ENCODE measurements at places on chromosomes 11 and 22.

GRCh38 chr11:35144136-35144741, 5.3 kb downstream of the CD44 start:
- DNase-seq, result peak; percentile 82

GRCh38 chr11:83285151-83285770, 906 bp downstream of the CCDC90B start:
- DNase-seq, result no peak

- no peak for DNase-seq
Observed at GRCh38 chr11:14193644-14194043, 165.3 kb downstream of the RRAS2 start.

DNA sequence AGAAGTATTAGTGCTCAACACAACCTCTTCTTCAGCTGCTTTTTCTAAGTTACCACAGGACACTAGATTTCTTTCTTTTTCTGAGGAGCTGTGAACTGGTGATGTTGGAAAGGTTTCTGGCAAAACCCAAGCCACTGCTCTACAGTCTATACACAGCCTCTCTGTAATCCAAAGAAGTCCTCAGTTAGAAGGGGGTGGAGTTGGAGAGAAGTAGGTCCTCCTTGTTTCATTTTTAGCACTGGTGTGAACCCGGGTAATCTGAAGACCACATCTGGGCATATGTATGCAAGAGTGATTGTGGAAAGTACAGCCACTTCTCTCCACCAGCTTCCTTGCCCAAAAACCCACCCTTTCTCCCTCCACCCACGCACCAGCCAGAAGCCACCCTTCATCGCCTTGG, 1168.1 kb downstream of the LRRC4C start:
- no peak for DNase-seq

- peak; percentile 79 for DNase-seq
Observed at GRCh38 chr11:450809-451451, 851 bp downstream of the PTDSS2 start.

DNA sequence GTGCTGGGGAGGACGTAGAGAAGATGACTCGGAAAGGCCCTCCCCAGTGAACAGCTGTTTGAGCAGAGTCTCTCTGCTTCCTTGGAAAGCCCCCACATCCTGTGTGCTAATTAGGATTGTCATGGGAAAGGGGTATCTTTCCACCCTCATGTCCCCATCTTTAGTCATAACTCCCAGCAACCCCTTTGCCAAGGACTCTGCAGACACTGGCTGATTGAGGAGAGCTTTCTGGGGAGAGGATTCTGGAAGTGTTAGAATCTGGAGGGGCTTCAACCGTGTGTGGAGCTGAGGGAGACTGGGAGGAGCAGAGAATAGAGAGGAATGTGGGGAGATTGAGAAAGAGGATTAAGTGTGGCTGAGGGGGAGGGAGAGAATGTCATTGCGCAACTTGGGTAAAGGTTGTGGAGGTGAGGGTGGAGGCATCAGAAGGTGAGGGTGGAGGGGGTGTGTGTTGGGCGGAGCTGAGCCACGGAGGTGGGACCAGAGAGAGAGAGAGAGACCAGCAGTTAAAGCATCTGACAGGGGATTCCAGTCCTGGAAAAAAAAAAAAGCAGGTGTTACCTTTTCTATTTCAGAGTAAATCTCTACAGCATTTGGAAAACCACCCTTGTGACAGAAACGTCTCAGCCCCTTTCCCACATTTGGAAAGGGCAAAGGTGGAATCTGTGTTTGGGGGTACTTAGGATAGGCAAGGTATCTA, 2.2 kb downstream of the DTX4 start:
- peak; percentile 16 for DNase-seq

DNA sequence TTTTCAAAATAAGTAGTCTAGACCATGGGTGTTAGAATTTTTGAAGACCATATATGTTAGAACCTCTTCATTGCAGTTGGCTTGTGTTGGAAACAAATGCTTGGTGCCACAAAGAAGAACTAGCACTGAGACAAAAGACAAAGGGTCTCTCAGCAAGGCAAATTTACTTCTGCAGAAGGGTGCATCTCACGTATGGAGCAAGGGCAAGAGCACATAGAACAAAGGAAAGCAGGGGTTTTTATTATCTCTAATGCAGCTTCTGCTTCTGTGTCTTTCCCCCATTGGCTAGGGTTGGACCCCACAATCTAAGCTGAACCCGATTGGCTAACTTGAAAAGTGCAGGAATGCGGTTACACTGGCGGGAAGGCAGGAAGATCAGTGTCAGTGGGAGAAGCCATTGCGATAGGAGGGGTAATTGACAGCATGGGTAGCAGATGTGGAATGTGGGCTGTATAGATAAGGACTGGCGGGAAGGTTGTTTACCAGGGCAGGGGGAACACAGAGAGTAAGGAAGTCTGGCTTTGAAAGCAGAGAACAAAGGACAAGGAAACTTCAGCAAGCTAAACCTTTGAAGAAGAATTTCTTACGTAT, 9.2 kb upstream of the RBMXL2 start:
- DNase-seq, result no peak

GRCh38 chr11:69239641-69240040, 54.3 kb upstream of the MYEOV start:
- no peak for DNase-seq

- DNase-seq, result no peak
Observed at GRCh38 chr11:36425561-36426081, 84.5 kb downstream of the TRAF6 start.

GRCh38 chr11:11909727-11910126, 68.0 kb downstream of the USP47 start:
- DNase-seq, result peak; percentile 64

- DNase-seq, result no peak
Observed at GRCh38 chr11:74826901-74827300, 78.3 kb downstream of the RNF169 start.

DNA sequence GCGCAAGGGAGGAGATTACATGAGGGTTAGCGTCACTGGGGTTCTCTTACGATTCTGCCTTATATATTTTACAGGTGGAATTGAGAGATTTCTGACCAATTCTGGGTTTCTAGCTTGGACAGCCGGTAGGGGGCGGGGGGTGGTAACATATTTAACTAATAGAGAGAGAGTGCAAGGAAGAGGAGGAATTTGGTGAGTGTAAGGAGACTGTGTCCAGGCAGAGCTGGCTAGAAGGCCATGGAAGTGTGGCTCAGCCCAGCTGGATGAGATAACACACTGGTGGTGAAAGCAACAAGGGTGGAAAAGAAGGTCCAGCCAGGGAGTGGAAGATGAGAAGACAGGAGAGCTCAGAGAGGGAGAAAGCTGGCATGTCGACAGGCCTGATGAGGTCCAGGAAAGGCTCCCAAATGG, 56.5 kb downstream of the ST3GAL4 start:
- DNase-seq, result peak; percentile 39

GRCh38 chr11:49316180-49316579, 107.8 kb upstream of the FOLH1 start:
- DNase-seq, result no peak

GRCh38 chr11:120208777-120209176, 2.1 kb upstream of the OAF start:
- DNase-seq, result peak; percentile 67

- peak; percentile 79 for DNase-seq
Observed at GRCh38 chr22:37229012-37229804, 14.9 kb downstream of the RAC2 start.

GRCh38 chr11:124917115-124917637, 1.9 kb upstream of the HEPN1 start:
- DNase-seq, result no peak

GRCh38 chr11:119520400-119520799, 97.4 kb upstream of the THY1 start:
- DNase-seq, result no peak

DNA sequence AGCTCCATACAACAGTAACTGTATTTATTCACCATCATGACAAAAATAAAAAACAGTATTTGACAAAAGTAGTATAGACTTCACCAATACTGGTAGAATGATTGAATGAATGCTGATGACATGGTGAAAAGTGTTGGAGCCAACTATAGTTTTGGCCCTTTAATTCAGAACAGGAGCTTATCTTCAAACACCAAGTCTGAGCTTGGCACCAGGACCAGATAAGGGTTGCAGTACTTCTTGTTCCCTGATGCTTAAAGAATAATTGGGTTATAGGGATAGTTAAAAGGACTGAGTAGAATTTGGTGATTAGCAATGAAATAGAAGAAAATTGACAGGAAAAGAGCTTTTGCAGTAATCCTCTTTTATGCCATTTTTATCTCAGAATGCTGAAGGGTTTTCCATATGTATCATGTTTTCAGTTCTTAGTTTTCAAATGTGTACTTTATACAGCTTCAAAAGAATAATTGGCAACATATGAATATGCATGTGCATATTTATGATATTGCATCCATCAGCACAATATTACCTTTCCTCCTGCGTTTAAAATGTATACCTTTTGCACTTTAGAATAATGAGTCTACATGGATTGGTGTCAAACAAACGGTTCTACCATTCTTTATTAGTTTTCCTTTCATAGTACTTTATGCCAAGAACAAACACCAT, 214.2 kb upstream of the ARHGAP42 start:
- DNase-seq, result no peak

DNA sequence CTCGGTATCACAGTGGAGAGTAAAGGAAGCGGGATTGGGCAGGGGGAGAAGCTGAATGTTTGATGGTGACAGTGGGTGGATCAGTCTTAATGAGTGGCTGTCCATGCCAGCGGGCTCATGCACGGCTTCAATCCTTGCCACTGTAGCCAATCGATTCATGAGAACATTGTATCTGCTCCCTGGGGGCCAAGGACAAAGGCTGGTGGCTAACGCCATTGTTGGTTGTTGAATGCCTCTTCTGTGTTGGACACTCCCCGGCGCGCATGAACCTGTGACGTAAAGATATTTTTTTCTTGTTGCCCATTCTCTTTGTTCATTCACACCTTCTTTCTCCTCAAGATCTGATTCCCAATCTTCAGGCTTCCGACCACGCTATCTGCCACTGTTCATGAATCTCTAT, 20.9 kb upstream of the ATXN10 start:
- no peak for DNase-seq

DNA sequence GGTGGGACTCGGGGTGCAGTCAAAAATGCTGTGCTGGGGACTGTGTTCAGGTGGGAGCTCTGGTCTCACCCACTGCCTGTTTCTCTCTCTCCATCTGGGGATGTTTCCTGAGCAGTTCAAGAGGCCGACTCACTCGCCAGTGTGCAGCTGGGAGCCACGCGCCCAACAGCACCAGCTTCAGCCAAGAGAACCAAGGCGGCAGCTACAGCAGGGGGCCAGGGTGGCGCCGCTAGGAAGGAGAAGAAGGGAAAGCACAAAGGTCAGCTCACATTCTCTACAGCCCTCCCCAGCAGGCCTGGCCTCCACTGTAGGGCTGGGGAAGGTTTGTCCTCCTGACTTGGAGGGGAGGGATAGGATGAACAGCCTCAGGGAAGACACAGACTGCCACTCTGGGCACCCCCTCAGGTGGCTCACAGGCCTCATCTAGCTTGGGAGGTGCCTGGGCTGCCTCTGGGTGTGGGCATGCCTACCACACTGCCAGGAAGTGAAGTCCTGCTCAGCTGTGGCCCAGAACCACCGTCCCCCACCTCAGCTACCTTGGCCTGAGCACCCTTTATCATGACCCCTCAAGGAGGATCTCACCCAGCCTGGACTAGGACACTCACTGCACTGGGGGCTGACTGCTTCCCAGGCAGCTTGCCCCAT, 13.0 kb downstream of the TUB start:
- DNase-seq, result no peak

DNA sequence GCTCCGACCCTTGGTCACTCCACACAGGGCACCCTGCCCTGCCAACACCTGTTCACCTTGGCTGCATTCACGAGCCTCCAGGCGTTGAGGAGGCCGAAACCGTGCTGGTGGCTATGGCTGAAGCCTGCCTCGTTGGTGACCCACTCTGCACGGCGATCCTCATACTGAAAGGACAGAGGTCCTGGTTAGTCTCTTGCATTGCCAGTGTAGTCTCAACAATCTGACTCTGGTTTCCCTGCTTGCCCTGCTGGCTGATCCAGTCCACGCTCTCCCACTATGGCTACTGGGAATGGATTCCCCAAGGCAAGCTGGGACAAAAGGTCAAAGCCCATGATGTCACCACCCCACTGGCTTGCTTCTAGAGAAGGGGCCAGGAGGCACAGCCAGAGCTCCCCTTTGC, 12.9 kb downstream of the PCSK7 start:
- DNase-seq, result no peak

DNA sequence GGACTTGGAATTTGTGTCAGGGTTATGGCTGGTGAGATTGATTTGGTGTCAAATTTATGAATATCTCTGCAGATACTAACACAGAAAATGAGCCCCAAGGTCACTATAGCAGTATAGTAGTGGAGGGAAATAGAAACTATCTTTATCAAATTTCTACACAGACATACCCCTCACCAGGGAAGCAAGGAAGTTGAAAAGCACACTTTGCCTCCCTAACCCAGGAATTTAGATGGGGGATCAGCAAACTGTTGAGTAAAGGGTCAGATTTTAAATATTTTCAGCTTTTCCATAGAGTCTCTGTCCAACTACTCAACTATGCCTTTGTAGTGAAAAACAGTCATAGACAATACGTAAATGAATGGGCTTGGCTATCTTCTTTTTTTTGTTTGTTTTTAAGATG, 12.8 kb downstream of the CRKL start:
- DNase-seq, result no peak

DNA sequence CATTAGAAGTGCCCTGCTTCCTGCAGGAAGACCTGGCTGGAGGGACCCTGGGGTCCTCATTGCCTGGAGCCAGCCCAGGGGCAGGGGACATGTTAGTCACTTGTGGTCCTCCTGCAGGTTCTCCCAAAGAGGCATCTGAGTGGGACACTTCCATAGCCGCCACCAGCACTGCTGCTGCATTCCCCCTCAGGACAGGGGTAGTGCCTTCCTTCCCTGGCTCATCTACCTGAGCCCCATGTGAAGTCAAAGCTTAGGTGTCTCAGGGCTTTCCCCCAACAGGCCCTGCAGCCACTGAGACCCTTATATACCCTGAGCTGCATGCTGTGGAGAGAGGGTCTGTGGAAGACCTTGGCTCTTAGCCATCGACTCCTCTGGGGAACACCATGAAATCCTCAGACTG, 45.0 kb upstream of the VPREB1 start:
- no peak for DNase-seq

GRCh38 chr11:11244470-11245080, 108.5 kb downstream of the CSNK2A3 start:
- no peak for DNase-seq

GRCh38 chr11:93392867-93393266, 62.3 kb downstream of the DEUP1 start:
- peak; percentile 6 for DNase-seq

DNA sequence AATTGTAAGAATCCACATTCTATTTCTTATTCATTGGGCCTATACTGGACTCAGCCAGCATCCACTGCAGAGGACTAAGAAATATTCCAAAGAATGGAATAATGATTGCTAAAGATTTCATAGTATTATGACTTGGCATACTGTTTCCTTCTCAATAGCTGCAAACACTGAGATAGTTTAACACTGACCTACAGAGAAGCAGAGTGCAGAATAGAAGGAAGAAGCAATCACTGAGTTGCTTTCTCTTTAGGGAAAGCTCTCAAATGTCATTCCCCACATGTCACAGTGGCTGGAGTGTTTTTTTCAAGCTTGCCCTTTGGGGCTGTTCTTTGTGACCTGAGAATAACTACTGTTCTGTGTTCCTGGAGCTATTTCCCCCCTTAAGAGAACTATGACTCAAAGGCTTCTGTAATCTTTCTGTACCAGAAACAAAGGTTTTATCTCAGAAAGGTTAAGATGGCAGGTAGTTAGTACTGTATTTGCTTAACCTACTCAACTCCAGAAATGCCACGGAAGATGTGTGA, 243.6 kb upstream of the LUZP2 start:
- DNase-seq, result no peak

- DNase-seq, result no peak
Observed at GRCh38 chr22:17423616-17424015, 54.4 kb downstream of the CECR2 start.

- DNase-seq, result no peak
Observed at GRCh38 chr11:19660076-19660475, 52.6 kb upstream of the NAV2 start.
